ENCODE measurements at places on chromosomes 1 and 21.

DNA sequence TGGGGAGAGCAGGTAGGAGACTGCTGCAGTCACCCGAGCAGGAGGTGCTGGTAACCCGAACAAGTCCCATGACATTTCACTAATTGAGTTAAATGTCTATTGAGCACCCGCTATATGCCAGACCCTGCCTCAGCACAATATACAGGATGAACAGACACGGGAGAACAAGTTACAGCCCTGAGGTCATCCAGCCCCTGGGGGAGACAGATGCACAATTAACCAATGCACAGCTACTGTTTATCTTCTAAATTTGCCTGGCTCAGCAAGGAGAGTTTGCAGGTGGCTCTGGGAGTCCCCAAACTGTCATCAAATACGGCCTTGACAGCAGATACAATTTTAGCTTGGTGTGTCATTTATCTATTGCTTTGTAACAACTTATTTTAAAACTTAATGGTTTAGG is 18.1 kb downstream of the CITED4 start:
- no peak for DNase-seq

DNA sequence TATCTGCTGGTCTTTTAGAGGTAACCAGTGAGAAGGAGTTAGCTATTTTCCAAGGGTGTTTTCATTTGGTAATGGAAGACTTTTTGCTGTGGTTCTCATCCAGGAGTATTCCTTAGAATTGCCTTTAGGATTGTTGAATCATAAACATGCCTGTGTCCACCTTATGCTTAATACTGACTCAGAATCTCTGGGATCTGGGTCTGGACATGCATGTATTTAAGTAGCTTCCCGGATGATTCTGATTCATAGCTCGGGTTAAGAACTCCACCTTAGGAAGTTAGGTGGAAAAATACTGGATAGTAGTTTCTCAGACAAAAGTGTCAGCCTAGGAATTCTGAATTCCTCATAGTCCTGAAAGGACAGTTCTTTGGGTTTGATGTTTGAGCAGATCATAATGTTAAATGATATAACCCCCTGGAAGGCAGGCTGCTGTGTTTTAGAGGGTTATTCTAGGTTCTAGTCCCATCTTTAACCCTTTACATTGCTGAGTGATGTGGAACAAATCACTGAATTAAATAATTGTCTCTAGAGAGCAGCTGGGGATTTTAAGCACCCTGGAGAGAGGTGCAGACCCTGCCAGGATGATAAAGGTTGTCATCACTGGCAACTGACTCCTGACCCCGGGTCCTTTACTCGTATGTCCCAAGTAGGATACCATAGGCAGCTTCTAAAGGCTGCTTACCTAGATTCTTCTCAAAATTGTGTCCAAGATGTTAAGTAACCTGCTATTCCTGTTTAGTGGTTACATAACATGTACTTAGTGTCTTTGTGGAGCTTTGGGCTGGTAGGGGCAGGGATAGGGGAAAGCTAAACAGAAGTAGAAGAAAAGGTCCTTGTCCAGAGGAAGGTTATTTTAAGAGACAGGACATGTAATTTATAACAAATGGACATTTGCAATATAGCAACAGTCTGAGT is 14.5 kb upstream of the C4BPB start:
- no peak for DNase-seq

DNA sequence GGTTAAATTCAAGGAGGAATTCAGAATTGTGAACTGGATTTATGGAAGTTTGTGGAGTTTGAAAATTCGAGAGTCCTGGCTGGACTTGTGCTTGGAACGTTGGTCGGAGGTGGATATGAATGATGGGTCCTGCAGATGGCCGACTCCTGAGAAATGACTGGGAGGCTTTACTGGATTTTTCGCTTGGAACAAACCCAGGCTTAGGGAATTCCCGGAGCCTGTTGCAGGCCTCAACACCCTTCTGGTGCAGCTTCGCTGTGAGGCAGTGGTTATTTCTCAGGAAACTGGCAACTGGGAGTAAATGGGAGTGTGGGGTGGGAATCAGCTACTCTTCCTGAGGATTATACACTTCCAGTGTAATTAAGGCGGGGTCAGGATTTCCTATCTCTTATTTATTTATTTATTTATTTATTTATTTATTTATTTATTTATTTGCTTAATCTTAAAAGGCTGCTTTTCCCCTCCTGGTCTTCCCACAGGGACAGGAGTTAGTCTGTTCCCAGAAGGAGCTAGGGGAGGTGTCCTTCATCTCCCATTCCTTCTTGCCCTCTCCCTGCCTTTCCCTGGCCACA is 21.1 kb downstream of the MAPKAPK2 start:
- no peak for DNase-seq

- DNase-seq: no peak
Measured at GRCh38 chr1:32695098-32695904, 7.3 kb downstream of the SYNC start.

DNA sequence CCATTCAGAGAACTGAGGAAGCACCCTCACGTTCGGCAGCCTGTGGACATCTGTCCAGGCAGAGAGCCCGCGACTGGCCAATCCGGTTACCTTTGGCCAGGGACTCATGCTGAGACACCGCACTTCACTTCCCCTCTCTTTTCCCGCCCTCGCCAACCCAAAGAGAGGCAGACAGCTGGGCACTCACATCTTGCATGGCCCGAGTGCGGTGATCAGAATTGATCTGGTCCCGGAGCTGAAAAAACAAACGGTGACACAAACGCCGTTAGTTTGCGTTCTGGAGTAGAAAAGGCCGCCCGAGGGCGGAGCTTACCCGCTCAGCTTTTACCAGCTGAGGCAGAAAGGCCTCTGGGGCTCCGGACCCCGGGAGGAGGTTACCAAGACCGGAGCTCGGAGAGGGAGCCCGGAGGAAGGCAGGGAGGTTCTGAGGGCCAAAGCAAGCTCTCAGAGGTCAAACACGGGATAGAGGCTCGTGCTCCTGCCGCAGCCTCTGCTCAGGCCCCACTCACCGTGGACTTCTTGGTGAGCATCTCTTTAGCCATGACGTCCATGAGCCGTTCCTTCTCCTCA is 376 bp downstream of the SF3A3 start:
- peak; percentile 39 for DNase-seq

DNA sequence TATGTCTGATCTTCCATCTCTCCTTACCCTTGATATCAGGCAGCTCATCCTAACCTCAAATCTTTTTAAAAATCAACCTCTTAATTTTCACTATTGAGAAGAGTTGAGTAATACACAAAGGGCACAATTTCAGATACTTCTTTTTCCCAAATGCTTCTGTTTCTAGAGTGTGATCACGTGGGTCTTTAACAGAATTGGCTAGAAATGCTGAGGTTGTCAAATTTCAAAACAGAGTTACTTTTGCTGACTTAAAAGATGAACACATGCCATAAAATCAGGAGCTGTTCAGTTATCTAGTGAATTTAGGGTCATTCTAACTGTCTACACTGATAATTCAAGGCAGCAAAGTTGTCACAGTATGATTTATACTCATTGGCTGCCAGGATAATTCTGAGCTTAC is 63.6 kb upstream of the NGF start:
- no peak for DNase-seq

DNA sequence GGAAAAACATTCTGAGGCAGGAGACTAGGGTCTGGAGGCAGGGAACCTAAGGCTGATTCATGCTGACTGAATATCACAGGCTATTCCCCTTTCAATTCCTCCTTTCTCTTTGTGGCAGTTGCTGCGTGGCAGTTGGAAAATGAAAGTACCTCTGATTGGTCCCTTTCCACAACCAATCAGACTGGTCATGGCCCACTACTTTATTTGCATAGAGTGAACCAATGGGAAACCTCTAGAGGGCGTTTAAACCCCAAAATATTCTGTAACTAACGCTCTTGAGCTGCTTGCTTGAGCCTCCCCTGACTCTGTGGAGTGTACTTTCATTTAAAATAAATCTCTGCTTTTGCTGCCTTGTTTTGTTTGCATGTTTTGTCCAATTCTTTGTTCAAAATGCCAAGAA is 27.7 kb upstream of the VN1R5 start:
- no peak for DNase-seq

GRCh38 chr1:24198766-24199165 is 11.7 kb upstream of the IFNLR1 start:
- no peak for DNase-seq

GRCh38 chr21:38171723-38172344 is 85.0 kb upstream of the KCNJ15 start:
- no peak for DNase-seq

DNA sequence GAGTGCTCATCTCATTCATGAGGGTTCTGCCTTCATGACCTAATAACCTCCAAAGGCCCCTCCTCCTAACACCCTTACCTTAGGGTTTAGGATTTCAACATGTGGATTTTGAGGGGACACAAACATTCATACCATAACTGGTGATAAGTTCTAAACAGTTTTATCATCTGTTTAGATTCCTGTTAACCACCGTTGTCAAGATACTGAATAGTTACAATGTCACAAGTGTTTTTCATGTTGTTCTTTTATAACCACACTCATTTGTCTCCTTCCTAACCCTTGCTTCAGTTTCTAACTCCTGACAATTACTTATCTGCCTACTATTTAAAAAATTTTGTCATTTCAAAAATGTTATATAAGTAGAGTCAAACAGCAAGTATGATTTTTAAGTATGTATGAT is 86.0 kb downstream of the NCAM2 start:
- DNase-seq: no peak
